ENCODE measurements at places on chromosomes 12 and 14. TPM values are rescaled to one million over a fixed set of nuclear protein-coding genes. Genes with fewer than 3 reads are reported as not detected.

PCED1B gene
- total RNA-seq: 46.9 TPM

SELPLG gene
- total RNA-seq: 2.6 TPM

AQP2 gene
- total RNA-seq: 2.7 TPM

- H3K27ac ChIP-seq: no peak overlapping the region
- no peak overlapping the region for H3K4me3 ChIP-seq
- no peak for DNase-seq
- H3K36me3 ChIP-seq: no peaks in the 10 kb centered on the region
- no peaks in the 10 kb centered on the region for H3K27me3 ChIP-seq
These were observed 209.3 kb upstream of the RGS6 start for GRCh38 chr14:71722885-71723284.

DNA sequence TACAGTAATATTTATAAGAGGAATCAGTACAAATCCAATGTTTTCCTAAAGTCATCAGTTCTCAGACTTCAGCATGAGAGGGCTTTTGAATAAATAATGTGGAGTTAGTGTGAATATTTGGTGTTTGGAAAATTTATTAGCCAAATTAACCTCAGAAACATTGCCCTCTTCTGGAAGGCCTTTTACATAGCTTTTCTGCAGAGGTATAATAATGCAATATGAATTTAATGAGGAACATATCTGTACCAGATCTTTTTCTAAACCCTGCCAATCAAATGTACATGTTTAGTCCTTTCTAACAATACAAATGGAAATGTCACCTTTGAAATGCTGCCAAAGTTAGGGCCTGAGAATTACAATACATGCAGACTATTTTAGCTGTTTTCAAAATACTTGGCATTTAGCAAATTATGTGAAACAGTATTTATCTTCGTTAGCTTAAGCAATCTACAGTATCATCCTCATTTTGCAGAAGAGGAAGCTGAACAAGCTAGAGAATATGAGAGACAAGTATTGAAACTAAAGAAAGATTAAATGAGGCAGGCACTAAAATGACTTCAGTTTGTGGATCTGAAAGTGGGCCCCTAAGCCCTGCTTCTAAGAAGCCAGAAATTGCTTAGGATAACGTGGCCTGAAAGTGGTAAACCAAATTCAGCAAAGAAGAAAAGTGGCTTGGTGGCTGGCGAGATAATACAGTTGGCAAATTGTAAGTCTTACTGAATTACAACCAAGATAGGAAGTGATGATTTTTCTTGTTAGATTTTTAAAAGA is 60.4 kb upstream of the MANSC4 start:
- H3K4me3 ChIP-seq: no peak overlapping the region
- H3K27ac ChIP-seq: no peak overlapping the region
- no peak for DNase-seq
- H3K4me1 ChIP-seq: no peaks in the 10 kb centered on the region
- H3K27me3 ChIP-seq: no peaks in the 10 kb centered on the region

- DNase-seq: no peak
- H3K4me3 ChIP-seq: no peak overlapping the region
- no peaks in the 10 kb centered on the region for H3K36me3 ChIP-seq
- H3K4me1 ChIP-seq: no peaks in the 10 kb centered on the region
These were observed 38.2 kb upstream of the MAP3K9 start for GRCh38 chr14:70847406-70848090.

DNA sequence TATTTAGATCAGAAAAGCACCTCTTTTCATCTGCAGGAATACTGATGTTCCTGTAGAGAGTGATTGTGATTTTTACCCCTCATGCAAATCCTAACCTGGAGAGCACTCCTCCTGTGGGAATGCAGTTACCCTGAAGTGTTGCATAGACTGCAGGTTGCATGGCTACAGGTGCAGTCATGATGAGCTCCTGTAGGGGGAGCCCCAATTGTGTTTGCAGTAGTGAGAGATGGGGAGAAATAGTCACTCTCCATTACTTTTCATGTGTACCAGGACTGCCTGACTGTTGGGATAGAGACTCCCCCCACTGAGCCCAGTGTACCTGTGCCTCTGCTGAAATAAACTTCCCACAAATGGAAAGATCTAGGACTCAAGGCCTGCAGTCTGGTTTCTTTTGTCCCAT is 1086.5 kb downstream of the SLC6A15 start:
- H3K27me3 ChIP-seq: no peaks in the 10 kb centered on the region
- no peaks in the 10 kb centered on the region for H3K4me1 ChIP-seq
- no peak overlapping the region for H3K4me3 ChIP-seq
- DNase-seq: no peak
- no peak overlapping the region for H3K27ac ChIP-seq
- no peaks in the 10 kb centered on the region for H3K36me3 ChIP-seq

GRCh38 chr14:50113381-50114035 is 2.9 kb downstream of the VCPKMT start:
- no peak for DNase-seq
- H3K36me3 ChIP-seq: no peaks in the 10 kb centered on the region
- no peaks in the 10 kb centered on the region for H3K4me1 ChIP-seq

DNA sequence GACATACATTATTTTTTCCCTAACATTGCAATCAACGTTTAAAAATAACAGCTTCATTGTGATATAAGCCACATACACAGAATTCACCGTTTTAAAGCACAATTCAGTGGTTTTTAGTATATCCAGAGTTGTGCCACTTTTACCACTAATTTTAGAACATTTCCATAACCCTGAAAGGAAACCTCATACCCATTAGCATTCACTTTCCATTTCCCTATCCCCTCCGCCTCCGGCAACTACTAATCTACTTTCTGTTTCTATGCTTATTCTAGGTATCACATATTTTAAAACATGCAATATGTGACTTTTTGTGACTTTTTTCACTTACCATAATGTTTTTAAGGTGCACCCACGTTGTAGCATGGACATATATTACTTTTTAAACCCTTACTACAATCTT is 55.6 kb upstream of the ISM2 start:
- H3K27me3 ChIP-seq: no peaks in the 10 kb centered on the region
- H3K27ac ChIP-seq: no peak overlapping the region
- H3K4me1 ChIP-seq: no peaks in the 10 kb centered on the region
- H3K36me3 ChIP-seq: no peaks in the 10 kb centered on the region
- no peak for DNase-seq

All from prostate gland (tissue), 2 donors.